ENCODE measurements at places on chromosomes 11 and 22.

GRCh38 chr22:37760152-37760551 lies 47.6 kb upstream of the GCAT start:
- no peak for DNase-seq
- H3K27me3 ChIP-seq: no peaks in the 10 kb centered on the region
- H3K36me3 ChIP-seq: peaks cover 3% of the 10 kb centered on the region
- H3K4me1 ChIP-seq: peaks cover 28% of the 10 kb centered on the region
- peak overlapping the region; percentile 6 for H3K27ac ChIP-seq

DNA sequence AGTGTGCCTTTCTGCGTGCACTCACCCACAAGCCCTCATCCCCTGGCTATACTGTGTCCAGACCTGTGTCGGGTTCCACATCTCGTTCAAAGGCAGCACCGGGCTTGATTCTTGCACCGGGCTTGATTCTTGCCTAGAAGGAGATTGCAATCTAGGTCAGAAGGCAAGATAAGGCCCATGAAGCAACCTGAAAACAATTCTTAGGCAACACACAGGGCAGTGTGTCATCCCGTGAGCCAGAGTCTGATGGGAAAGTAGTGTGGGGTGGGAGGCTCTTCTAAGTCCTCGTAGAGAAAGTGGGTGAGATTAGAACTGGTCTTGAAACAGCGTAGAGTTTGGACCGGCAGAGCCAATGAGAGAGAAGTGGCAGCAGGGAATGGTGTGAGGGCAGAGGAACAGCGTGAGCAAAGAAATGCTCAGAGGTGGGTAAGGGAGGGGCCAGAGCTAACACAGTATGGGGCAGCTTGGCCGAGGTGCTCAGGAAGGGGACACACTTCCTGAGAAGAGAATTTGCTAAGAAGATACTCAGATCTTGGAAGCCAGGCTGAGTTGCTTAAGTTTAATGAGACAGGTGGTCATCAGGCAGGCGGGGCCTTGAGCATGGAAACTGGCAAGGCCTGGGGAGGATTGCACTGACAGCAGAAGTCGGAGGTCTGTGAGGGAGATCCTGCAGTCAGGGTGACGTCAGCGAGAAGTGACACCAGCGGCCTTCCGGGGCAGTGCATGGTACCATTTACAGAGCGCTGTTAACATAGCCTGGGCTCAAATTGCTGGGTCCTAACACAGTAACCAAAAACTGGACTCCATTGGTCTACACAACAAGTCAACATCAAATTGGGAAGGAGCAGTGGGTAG lies 40.7 kb upstream of the DKK3 start:
- peak overlapping the region; percentile 44 for H3K27ac ChIP-seq
- H3K4me3 ChIP-seq: no peak overlapping the region

- no peaks in the 10 kb centered on the region for H3K27me3 ChIP-seq
- no peak overlapping the region for H3K27ac ChIP-seq
- H3K36me3 ChIP-seq: peaks cover 4% of the 10 kb centered on the region
These were observed 93.9 kb downstream of the YAP1 start for GRCh38 chr11:102204174-102204573.

GRCh38 chr11:68138237-68138636 lies 17.0 kb upstream of the CHKA start:
- H3K27me3 ChIP-seq: no peaks in the 10 kb centered on the region
- no peaks in the 10 kb centered on the region for H3K36me3 ChIP-seq
- H3K4me1 ChIP-seq: peaks cover 16% of the 10 kb centered on the region
- no peak overlapping the region for H3K4me3 ChIP-seq
- H3K27ac ChIP-seq: no peak overlapping the region
- no peak for DNase-seq

DNA sequence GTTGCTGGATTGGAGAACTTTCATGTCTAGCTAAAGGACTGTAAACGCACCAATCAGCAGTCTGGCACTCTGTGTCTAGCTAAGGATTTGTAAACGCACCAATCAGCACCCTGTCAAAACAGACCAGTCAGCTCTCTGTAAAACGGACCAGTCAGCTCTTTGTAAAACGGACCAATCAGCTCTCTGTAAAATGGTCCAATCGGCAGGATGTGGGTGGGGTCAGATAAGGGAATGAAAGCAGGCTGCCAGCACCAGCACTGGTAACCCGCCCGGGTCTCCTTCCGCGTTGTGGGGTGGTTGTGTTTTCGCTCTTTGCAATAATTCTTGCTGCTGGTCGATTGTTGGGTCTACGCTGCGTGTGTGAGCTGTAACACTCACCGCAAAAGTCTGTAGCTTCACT lies 11.3 kb downstream of the MYO18B start:
- DNase-seq: no peak
- no peaks in the 10 kb centered on the region for H3K27me3 ChIP-seq
- no peak overlapping the region for H3K4me3 ChIP-seq
- H3K27ac ChIP-seq: no peak overlapping the region
- no peaks in the 10 kb centered on the region for H3K36me3 ChIP-seq

DNA sequence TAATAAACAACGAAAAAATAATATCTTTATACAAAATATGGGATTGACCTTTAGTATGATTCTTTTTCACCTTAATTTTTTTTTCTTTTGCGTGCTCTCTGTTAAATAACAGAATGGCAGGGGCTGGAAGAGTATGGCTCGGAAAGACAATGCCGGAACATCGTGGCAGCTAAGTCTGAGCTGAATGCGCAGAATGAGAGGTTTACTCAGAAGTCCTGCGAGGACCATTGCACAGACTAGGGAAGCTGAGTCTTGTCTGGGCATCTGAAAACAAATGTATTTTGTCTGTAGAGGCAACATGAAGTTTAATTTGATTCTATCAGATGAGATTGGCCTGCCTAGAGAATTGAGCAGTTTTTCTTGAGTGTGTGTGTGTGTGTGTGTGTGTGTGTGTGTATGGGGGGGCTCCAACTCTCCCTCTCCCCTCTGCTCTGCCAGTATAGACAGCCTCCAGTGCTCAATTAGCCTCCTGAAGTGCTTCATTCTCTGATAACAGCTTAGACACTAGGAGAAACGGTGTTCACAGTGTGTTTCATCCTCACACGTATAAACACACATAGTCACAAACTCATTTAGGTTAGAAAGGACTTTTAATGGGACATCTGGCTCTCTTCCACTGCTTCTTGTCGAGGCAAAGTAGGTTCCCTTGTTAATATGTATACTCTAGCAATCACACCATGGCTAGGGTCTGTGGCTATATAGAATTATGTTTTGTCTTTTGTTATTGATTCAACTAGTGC lies 244.3 kb upstream of the SORL1-AS1 start:
- no peak overlapping the region for H3K27ac ChIP-seq
- H3K4me3 ChIP-seq: no peak overlapping the region
- no peaks in the 10 kb centered on the region for H3K4me1 ChIP-seq
- no peak for DNase-seq
- H3K27me3 ChIP-seq: no peaks in the 10 kb centered on the region

DNA sequence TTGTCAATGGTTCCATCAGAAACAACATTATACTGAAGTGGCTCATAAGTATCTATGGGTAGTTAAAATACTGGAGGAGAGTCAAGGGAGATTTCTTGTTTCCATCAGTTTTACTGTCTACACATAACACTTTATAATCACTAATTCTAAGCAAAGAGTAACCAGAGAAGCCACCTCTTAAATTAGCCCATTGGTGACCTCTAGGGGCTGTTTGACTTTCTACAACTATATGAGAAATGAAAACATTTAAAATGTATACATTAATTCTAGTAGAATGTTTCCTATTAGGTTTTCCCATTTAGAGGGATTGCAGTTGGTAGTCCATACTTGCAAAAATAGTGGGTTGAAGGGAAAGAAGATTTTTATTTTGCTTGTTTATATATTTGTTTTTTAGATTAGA lies 504.3 kb downstream of the FAM181B start:
- no peaks in the 10 kb centered on the region for H3K27me3 ChIP-seq
- no peak for DNase-seq
- H3K36me3 ChIP-seq: no peaks in the 10 kb centered on the region
- H3K4me3 ChIP-seq: no peak overlapping the region
- no peak overlapping the region for H3K27ac ChIP-seq

- H3K4me3 ChIP-seq: no peak overlapping the region
- no peaks in the 10 kb centered on the region for H3K4me1 ChIP-seq
- no peaks in the 10 kb centered on the region for H3K27me3 ChIP-seq
- H3K36me3 ChIP-seq: no peaks in the 10 kb centered on the region
- no peak for DNase-seq
These were observed 95.2 kb upstream of the TP53I11 start for GRCh38 chr11:45045683-45046471.

DNA sequence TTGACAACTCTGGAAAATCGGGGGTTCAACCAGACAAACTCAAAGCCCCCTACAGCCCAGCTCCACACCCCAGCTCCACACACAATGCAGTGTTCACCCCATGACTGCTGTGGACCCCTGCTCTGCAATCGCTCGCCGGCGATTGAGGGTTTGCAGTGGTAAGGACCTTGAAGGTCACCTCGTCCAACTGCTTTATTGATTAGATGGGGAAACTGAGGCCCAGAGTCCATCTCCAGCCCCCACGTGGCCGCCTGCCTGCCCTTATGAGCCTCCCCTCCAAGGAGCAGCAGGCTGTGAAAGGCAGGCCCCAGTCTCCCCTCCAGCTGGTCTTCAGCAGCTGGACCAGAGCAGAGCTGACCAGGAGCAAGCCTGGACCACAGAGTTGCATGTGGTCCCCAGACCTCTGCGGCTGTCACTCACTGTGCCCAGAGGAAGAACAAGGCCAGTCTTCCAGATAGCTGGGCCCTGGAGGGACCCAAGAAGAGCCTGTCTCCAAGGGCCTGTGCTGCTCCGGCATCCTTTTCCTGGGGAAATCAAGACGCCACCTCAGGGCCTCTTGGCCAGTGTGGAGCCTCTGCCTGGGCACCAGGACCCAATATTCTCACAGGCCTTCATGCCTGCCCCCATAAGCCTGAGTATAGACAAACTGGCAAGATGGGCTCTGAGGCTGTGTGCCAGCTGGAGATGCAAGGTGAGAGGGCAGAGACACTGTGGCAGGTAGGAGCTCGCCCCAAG lies 8.8 kb upstream of the LINC01488 start:
- no peaks in the 10 kb centered on the region for H3K27me3 ChIP-seq
- no peaks in the 10 kb centered on the region for H3K36me3 ChIP-seq
- DNase-seq: no peak
- no peak overlapping the region for H3K4me3 ChIP-seq
- peaks cover 20% of the 10 kb centered on the region for H3K4me1 ChIP-seq

GRCh38 chr11:120871924-120872323 lies 152.0 kb upstream of the TBCEL start:
- no peaks in the 10 kb centered on the region for H3K36me3 ChIP-seq
- DNase-seq: no peak
- no peak overlapping the region for H3K4me3 ChIP-seq
- H3K27ac ChIP-seq: no peak overlapping the region
- no peaks in the 10 kb centered on the region for H3K4me1 ChIP-seq

DNA sequence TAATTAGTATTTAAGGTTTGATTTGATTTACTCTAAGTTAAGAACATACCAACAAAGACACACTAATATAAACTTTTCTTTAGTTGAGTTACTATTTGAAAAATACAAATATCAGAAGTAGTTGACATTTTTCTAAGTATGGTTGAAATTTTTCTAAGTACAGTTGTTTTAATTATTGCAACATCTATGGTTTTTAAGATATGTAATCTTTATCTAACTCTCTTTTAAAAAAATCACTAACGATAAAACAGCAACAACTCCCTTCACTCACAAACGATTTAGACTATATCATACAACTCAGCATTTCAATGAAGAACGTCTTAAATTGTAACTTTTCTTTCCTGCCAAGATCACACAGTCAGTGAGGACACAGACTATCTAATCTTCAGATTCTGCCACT lies 2.0 kb downstream of the C2CD3 start:
- no peaks in the 10 kb centered on the region for H3K27me3 ChIP-seq
- H3K27ac ChIP-seq: no peak overlapping the region
- H3K4me1 ChIP-seq: peaks cover 22% of the 10 kb centered on the region

- H3K4me1 ChIP-seq: peaks cover 15% of the 10 kb centered on the region
- H3K27me3 ChIP-seq: no peaks in the 10 kb centered on the region
- peaks cover 17% of the 10 kb centered on the region for H3K36me3 ChIP-seq
- H3K27ac ChIP-seq: peak overlapping the region; percentile 46
- DNase-seq: peak; percentile 94
- H3K4me3 ChIP-seq: peak overlapping the region; percentile 52
These were observed 7.9 kb downstream of the ATG16L2 start for GRCh38 chr11:72821920-72822799.

DNA sequence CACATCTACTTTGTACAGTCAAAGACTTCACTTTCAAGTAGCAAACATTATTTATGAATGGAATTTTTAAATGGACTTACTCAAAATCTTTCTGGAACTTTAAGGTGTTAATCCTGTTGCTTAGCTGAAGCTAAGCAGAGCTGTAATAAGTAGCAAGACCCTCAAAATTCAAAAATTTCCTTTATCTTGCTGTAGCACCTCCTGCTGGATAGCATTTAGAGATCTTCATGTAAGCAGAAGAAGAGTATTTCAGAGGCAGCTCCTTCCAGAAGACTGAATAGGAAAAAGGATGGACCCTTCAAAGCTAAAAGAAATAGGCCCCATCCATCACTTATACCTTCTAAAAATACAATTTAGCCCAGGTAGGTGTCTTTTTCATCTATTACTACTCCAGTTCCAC lies 3.4 kb downstream of the PHF21A start:
- H3K27ac ChIP-seq: no peak overlapping the region
- no peaks in the 10 kb centered on the region for H3K36me3 ChIP-seq
- no peak overlapping the region for H3K4me3 ChIP-seq
- peaks cover 7% of the 10 kb centered on the region for H3K4me1 ChIP-seq
- DNase-seq: no peak

DNA sequence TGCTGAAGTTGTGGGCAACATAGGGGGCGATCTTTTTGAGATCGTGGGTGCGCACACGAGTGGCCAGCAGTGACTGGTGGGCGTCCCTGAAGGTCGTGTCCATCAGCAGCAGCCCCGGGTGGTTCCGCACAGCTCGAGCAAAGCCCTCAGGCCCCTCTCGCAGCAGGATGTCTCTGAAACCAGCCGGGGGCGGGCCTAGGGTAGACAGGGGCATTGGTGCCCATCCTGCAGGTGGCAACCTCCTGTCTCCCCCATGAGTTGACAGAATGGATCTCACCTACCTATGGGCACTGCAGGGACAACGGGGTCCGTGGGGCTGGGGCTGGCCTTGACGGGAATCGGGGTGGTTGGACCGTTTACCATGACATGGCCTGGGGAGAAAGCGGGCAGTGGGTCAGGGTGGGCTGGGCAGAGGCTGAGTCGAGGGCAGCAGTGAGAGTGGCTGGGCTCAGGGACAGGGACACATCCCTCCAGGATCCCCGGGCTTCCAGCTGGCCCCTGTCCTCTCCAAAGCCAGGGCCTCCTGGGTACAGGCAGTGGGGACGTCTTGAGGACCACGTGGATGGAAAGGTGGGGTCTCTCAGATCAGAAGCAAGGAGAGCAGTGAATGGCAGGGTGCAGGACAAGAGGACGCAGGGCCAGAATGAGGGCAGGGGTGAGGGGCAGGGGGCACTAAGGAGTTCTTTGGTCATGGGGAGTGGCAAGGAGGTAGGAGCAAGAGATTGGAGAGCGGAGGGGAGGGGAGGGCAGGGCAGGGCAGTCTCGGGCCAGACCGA lies 4.2 kb upstream of the LRFN4 start:
- DNase-seq: no peak
- no peak overlapping the region for H3K4me3 ChIP-seq
- no peaks in the 10 kb centered on the region for H3K27me3 ChIP-seq
- H3K4me1 ChIP-seq: no peaks in the 10 kb centered on the region

GRCh38 chr11:128928400-128928799 lies 14.3 kb downstream of the TP53AIP1 start:
- H3K4me3 ChIP-seq: no peak overlapping the region
- no peak overlapping the region for H3K27ac ChIP-seq
- no peaks in the 10 kb centered on the region for H3K27me3 ChIP-seq
- H3K4me1 ChIP-seq: no peaks in the 10 kb centered on the region
- no peak for DNase-seq

Data from liver (tissue), 10 donors.